ENCODE measurements at places on chromosomes 16 and 17.

- peak overlapping the region; percentile 77 for H3K4me3 ChIP-seq
- H3K4me1 ChIP-seq, result no peaks in the 10 kb centered on the region
- no peaks in the 10 kb centered on the region for H3K27me3 ChIP-seq
- no peaks in the 10 kb centered on the region for H3K36me3 ChIP-seq
These were observed 1.4 kb downstream of the GAN start for GRCh38 chr16:81316176-81316496.

DNA sequence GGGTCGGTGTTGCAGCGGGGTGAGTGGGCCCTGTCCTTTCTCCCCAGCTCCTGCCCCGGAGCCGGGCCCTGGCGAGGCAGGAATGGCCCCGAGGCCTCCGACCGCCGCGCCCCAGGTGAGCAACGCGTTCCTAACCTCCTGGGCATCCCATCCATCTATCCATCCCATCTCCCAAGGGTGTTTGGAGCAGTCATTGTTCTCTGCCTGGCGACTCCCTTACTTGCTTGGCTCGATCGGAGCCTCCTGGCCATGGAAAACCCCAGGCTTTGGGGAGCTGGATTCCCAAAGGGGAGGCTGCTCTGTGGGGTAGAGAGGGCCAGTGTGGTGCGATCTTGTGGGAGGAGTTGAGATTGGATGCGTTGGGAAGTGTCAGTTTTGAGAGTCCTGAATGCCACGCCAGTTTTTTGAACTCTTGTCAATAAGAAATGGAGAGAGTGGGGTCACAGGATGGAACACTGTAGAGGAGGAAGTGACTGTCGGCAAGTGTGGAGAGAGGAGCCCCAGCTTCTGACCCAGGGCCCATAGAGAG is 684 bp downstream of the ZFP90 start:
- DNase-seq, result no peak
- no peaks in the 10 kb centered on the region for H3K27me3 ChIP-seq
- H3K4me3 ChIP-seq, result peak overlapping the region; percentile 98
- no peaks in the 10 kb centered on the region for H3K36me3 ChIP-seq
- H3K4me1 ChIP-seq, result no peaks in the 10 kb centered on the region

DNA sequence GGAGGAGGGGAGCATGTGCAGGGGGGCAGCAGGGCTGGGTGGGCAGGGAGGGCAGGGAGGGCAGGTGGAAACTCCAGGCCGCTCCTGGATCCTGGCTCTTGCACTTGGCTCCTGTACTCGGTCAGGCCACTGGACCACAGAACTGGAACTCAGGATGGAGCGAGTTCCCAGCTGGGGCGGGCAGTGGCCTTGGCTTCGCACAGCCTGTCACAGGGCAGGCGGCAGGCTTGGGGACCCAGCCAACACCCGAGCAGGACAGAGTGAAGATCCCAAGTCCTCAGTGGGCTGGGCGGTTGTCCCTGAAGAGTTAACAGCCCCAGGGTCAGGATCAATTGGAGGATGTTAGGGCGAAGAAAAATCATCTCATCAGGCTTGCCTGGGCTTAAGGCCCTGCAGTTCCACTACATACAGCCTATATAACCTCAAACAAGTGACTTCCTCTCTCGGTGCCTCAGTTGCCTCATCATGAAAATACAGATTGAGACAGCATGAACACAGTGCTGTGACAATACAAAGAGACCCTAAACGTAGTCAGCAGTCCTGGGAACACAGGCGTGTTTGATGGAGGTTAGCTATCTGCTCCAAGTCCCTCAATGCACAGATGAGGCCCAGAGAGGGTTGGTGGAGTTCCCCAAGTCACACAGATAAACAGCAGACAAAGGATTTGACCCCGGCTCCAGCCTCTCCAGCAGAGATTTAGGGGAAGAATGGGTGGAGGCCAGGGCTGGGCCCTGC is 21.9 kb downstream of the ZNF423 start:
- H3K4me3 ChIP-seq, result no peak overlapping the region
- no peak for DNase-seq
- H3K36me3 ChIP-seq, result no peaks in the 10 kb centered on the region

GRCh38 chr17:17091856-17092756 is 49.8 kb downstream of the MPRIP start:
- H3K36me3 ChIP-seq, result no peaks in the 10 kb centered on the region
- no peaks in the 10 kb centered on the region for H3K27me3 ChIP-seq
- H3K27ac ChIP-seq, result no peak overlapping the region
- DNase-seq, result no peak

DNA sequence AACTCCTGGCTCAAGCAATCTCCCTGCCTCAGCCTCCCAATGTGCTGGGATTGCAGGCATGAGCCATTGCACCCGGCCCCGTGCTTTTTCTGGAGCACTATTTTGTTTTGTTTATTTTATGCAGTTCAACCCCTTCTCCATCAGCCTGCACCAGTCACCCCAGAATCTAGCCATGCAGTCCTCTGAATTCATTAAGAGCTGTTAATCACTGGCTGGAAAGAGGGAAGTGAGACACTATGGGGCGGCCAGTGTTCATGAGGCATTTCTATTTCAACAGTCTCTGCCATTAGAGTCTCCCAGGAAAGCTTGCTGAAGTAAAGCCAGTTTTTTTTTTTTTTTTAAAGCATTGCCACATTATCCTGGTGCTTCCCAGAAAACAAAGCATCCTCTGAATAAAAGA is 1.7 kb downstream of the VWA3A start:
- H3K27me3 ChIP-seq, result no peaks in the 10 kb centered on the region
- no peak overlapping the region for H3K4me3 ChIP-seq
- H3K27ac ChIP-seq, result no peak overlapping the region
- H3K4me1 ChIP-seq, result no peaks in the 10 kb centered on the region
- H3K36me3 ChIP-seq, result no peaks in the 10 kb centered on the region
- DNase-seq, result no peak

DNA sequence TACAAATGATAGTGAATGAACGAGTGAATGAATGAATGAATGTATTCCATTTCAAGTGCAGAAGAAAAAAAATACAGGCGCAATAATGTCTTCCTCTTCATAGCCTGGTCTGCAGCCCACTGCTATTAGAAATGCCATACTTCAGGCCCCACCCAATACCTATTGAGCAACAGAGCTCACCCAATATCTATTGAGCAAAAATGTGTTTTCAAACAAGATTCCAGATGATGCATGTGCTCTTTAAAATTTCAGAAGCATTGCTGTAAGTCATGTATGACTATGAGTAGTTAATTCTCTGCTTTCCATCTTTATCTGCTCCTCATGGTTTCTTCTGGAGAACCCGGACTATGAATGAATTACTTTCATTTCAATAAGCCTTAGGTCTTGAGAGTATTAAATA is 308.2 kb downstream of the XYLT1 start:
- H3K36me3 ChIP-seq, result no peaks in the 10 kb centered on the region
- no peak for DNase-seq
- H3K27me3 ChIP-seq, result no peaks in the 10 kb centered on the region

DNA sequence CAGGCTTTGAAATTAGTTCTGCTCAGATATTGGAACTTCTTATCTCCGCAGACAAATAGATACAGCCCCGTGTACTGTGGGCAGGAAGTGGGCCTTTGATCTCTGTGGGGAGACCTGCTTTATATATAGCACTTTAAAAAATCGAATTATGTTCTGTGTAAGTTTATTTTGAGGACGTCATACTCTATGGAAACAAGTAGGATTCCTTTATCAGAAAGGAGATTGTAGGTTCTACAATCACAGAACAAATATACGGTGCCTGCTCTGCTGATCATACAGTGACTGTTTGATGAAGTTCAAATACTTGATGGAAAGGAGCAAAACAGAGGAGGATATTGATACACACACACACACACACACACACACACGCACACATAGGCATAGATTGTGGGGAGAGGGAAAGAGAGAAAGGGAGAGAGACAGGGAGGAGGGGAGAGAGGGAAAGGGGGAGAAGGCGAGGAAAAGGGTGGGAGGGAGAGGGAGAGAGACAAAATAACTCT is 14.7 kb upstream of the TMEM220 start:
- H3K4me3 ChIP-seq, result no peak overlapping the region
- no peaks in the 10 kb centered on the region for H3K27me3 ChIP-seq
- no peak overlapping the region for H3K27ac ChIP-seq
- peaks cover 5% of the 10 kb centered on the region for H3K4me1 ChIP-seq
- no peaks in the 10 kb centered on the region for H3K36me3 ChIP-seq

- H3K27me3 ChIP-seq, result no peaks in the 10 kb centered on the region
- no peak overlapping the region for H3K27ac ChIP-seq
- no peak overlapping the region for H3K4me3 ChIP-seq
- no peaks in the 10 kb centered on the region for H3K4me1 ChIP-seq
- DNase-seq, result no peak
These were observed 84.8 kb downstream of the IRF8 start for GRCh38 chr16:85983606-85984230.

GRCh38 chr17:28926366-28926765 is 23.5 kb upstream of the DHRS13 start:
- H3K27ac ChIP-seq, result peak overlapping the region; percentile 65
- peaks cover 27% of the 10 kb centered on the region for H3K36me3 ChIP-seq
- peaks cover 4% of the 10 kb centered on the region for H3K4me1 ChIP-seq
- no peak overlapping the region for H3K4me3 ChIP-seq

DNA sequence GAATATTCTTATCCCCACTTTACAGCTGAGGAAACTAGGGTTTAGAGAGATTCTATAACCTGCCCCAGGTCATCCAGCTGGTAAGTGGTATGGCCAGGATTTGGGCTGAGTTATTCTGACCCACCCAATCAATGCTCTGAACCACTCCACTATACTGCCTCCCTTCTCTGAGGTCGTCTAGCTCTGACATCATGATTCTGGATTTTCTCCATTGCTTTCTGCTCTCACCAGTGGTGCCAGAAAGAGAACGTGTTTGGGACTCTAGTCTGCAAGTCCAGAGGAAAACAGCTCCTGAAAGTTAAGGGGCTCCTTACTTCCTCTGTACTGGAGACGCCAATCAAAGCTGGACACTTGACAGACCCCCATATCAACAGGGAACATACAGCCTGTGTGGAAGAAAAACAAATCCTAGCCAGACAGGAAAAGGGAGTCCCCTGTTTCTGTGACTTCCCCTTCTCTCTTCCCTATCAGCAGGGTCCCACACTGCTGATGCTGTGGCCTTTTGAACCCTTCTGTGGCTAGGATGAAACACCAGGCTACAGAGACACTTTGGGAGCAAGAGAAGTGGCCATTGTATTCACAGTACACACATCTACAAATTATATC is 6.0 kb upstream of the EZH1 start:
- no peak for DNase-seq
- no peaks in the 10 kb centered on the region for H3K27me3 ChIP-seq
- H3K36me3 ChIP-seq, result no peaks in the 10 kb centered on the region
- H3K27ac ChIP-seq, result no peak overlapping the region
- no peak overlapping the region for H3K4me3 ChIP-seq

GRCh38 chr16:88762941-88763340 is 22.1 kb downstream of the PIEZO1 start:
- H3K36me3 ChIP-seq, result no peaks in the 10 kb centered on the region
- DNase-seq, result peak; percentile 75
- H3K4me1 ChIP-seq, result no peaks in the 10 kb centered on the region
- H3K27me3 ChIP-seq, result no peaks in the 10 kb centered on the region
- peak overlapping the region; percentile 79 for H3K27ac ChIP-seq
- H3K4me3 ChIP-seq, result no peak overlapping the region

- H3K36me3 ChIP-seq, result no peaks in the 10 kb centered on the region
- no peak for DNase-seq
- no peaks in the 10 kb centered on the region for H3K27me3 ChIP-seq
- H3K4me3 ChIP-seq, result no peak overlapping the region
- H3K4me1 ChIP-seq, result no peaks in the 10 kb centered on the region
- H3K27ac ChIP-seq, result peak overlapping the region; percentile 4
These were observed 26.0 kb downstream of the SNX29 start for GRCh38 chr16:12002447-12003006.

GRCh38 chr17:3843935-3844516 is 2.0 kb downstream of the NCBP3 start:
- H3K36me3 ChIP-seq, result peaks cover 8% of the 10 kb centered on the region
- peaks cover 5% of the 10 kb centered on the region for H3K4me1 ChIP-seq
- no peak overlapping the region for H3K27ac ChIP-seq
- H3K4me3 ChIP-seq, result no peak overlapping the region
- H3K27me3 ChIP-seq, result no peaks in the 10 kb centered on the region

- H3K27me3 ChIP-seq, result no peaks in the 10 kb centered on the region
- no peaks in the 10 kb centered on the region for H3K4me1 ChIP-seq
- no peak for DNase-seq
- H3K27ac ChIP-seq, result no peak overlapping the region
These were observed 8.1 kb downstream of the ZC3H7A start for GRCh38 chr16:11788914-11789313.

GRCh38 chr17:59415397-59415796 is 83.9 kb downstream of the YPEL2 start:
- H3K36me3 ChIP-seq, result no peaks in the 10 kb centered on the region
- H3K27me3 ChIP-seq, result no peaks in the 10 kb centered on the region
- no peak for DNase-seq
- no peak overlapping the region for H3K27ac ChIP-seq
- no peaks in the 10 kb centered on the region for H3K4me1 ChIP-seq

- no peaks in the 10 kb centered on the region for H3K27me3 ChIP-seq
- no peak overlapping the region for H3K27ac ChIP-seq
- H3K4me1 ChIP-seq, result no peaks in the 10 kb centered on the region
These were observed 142.3 kb upstream of the ZFHX3 start for GRCh38 chr16:73190256-73190655.

DNA sequence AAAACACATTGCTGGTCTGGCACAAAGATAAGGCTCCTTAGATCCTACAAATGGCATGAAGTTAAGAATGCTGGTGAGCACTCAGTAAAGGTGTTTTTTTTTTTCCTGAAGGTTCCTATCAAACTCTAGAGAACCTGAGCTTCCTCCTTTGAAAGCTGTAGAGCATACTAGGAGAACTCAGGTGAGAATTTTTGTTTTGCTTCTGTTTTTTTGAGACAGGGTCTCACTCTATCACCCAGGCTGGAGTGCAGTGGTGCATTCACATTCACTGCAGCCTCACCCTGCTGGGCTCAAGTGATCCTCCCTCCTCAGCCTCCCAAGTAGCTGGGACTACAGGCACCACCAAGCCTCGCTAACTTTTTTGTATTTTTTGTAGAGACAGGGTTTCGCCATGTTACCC is 21.0 kb upstream of the CIITA start:
- no peaks in the 10 kb centered on the region for H3K4me1 ChIP-seq
- H3K27me3 ChIP-seq, result no peaks in the 10 kb centered on the region
- H3K36me3 ChIP-seq, result no peaks in the 10 kb centered on the region
- DNase-seq, result no peak
- H3K4me3 ChIP-seq, result no peak overlapping the region

GRCh38 chr16:67873435-67874370 is 851 bp downstream of the EDC4 start:
- DNase-seq, result no peak
- no peaks in the 10 kb centered on the region for H3K4me1 ChIP-seq
- H3K4me3 ChIP-seq, result peak overlapping the region; percentile 96

- no peaks in the 10 kb centered on the region for H3K27me3 ChIP-seq
- H3K27ac ChIP-seq, result no peak overlapping the region
- H3K36me3 ChIP-seq, result no peaks in the 10 kb centered on the region
- H3K4me3 ChIP-seq, result no peak overlapping the region
- DNase-seq, result no peak
These were observed 2.0 kb downstream of the MMP2 start for GRCh38 chr16:55481023-55481422.

GRCh38 chr16:5296176-5296575 is 198.6 kb upstream of the EEF2KMT start:
- H3K36me3 ChIP-seq, result no peaks in the 10 kb centered on the region
- no peak overlapping the region for H3K4me3 ChIP-seq
- DNase-seq, result no peak
- no peaks in the 10 kb centered on the region for H3K4me1 ChIP-seq

Data from right lobe of liver (tissue), 6 donors.